ENCODE measurements at places on chromosomes 13 and 19. TPM values are rescaled to one million over a fixed set of nuclear protein-coding genes. Genes with fewer than 3 reads are reported as not detected.

The URAD gene
- not detected for total RNA-seq

GRCh38 chr19:31560086-31561060 is 211.1 kb upstream of the TSHZ3 start:
- peaks cover 46% of the 10 kb centered on the region for H3K27me3 ChIP-seq
- no peaks in the 10 kb centered on the region for H3K4me1 ChIP-seq
- DNase-seq, result no peak
- H3K36me3 ChIP-seq, result no peaks in the 10 kb centered on the region

The LGALS16 gene
- total RNA-seq, result not detected

The SERPINE3 gene
- not detected for total RNA-seq

- H3K27me3 ChIP-seq, result no peaks in the 10 kb centered on the region
- no peak for DNase-seq
- no peaks in the 10 kb centered on the region for H3K4me1 ChIP-seq
- no peak overlapping the region for H3K27ac ChIP-seq
- no peaks in the 10 kb centered on the region for H3K36me3 ChIP-seq
These were observed 41.9 kb downstream of the GPC6 start for GRCh38 chr13:93268327-93269028.

- 0 out of 2 replicates have a peak, but pooled peaks cover 4% of the 10 kb centered on the region for H3K27me3 ChIP-seq
- no peak overlapping the region for H3K4me3 ChIP-seq
- H3K27ac ChIP-seq, result no peak overlapping the region
These were observed 141.6 kb downstream of the RXFP2 start for GRCh38 chr13:31880851-31881494.

DNA sequence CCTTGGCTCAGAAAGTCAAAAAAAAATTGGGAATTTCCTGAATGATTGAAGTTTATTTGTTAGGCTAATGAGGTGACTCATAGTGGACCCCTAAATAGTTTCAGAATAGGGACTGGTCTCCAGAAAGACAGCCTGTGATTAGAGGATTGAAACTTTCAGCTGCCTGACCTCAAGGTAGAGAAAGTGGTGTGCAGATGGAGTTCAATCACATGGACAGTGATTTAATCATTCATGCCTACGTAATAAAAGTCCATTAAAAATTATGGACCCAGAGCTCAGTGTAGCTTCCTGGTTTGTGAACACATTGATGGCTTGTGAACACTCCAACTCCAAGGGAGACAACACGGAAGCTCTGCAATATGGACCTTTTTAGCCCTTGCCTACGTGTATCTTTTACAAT is 533.2 kb upstream of the PCDH9 start:
- no peaks in the 10 kb centered on the region for H3K36me3 ChIP-seq
- no peak for DNase-seq
- H3K27me3 ChIP-seq, result no peaks in the 10 kb centered on the region
- no peak overlapping the region for H3K27ac ChIP-seq

GRCh38 chr19:3250675-3251074 is 26.2 kb downstream of the CELF5 start:
- peaks cover 6% of the 10 kb centered on the region for H3K27me3 ChIP-seq
- no peaks in the 10 kb centered on the region for H3K36me3 ChIP-seq
- DNase-seq, result no peak
- H3K4me1 ChIP-seq, result no peaks in the 10 kb centered on the region

DNA sequence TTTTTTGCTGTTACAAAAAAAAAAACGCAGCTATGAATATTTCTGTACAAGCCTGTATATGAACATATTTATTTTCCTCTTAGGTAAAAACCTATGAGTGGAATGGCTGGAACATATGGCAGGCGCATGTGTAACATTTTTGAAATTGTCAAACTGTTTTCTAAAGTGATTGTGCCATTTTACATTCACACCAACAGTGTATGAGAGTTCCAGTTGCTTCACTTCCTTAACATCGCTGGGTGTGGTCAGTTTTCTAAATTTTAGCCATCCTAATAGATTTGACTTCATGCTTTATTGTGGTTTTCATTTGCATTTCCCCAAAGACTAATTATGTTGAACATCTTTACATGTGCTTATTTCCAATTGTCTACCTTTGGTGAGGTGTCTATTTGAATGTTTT is 306.8 kb downstream of the KCNRG start:
- H3K27ac ChIP-seq, result no peak overlapping the region
- H3K36me3 ChIP-seq, result no peaks in the 10 kb centered on the region
- H3K27me3 ChIP-seq, result no peaks in the 10 kb centered on the region
- DNase-seq, result no peak

DNA sequence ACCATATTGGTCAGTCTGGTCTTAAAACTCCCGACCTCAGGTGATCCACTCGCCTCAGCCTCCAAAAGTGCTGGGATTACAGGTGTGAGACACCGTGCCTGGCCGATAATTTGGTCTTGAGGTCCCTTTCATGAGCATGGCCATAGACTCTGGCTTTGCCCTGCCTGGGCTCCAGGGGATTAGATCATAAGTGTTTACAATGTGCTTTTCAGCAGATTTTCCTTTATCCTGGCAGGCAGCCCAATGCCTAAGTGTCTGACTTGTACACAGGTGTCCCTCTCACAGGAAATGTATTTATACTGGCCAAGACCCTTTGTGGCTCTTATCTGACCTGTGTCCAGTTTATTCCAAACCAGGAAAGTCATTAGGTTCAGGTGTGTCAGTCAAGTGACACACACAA is 15.9 kb downstream of the BCAM start:
- H3K4me1 ChIP-seq, result no peaks in the 10 kb centered on the region
- no peak for DNase-seq
- no peak overlapping the region for H3K27ac ChIP-seq
- H3K4me3 ChIP-seq, result no peak overlapping the region

DNA sequence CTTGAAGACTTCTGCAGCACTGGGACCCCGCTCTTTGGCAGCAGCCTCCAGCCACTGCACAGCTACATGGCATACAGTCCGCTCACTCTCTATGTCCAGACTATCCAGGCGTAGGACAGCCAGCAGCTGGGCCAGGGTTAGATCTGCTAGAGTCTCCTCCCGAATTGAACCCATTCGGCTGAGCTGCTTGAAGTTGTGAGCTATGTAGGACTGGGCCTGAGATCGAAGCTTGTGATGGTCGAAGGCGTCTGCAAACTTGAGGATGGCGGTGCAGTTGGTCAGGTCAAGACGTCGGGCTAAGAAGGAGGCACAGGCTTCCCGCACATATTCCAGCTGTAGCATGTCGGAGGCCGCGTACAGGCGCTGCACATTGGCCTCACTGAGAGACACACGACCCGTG is 900 bp downstream of the KBTBD7 start:
- H3K27ac ChIP-seq, result no peak overlapping the region
- no peaks in the 10 kb centered on the region for H3K27me3 ChIP-seq
- peak overlapping the region; percentile 62 for H3K4me3 ChIP-seq
- H3K4me1 ChIP-seq, result 0 out of 2 replicates have a peak, but pooled peaks cover under 1% of the 10 kb centered on the region

DNA sequence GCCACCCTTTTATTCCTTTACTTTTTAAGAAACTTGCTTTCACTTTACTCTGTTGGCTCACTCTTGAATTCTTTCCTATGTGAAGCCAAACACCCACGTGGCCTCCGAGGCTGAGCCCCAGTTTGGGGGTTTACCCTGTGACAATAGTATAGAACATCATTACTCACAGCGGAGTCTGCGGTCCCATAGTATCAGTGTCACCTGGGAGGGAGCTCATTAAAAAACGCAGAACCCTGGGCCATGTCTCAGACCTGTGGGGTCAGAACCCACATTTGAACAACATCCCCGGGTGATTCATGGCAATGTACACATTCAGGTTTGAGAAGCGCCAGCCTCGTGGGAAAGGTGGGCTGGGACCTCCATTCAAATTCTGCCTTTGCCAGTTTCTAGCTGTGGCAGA is 36.0 kb upstream of the UBL3 start:
- no peaks in the 10 kb centered on the region for H3K36me3 ChIP-seq
- no peaks in the 10 kb centered on the region for H3K27me3 ChIP-seq
- H3K4me1 ChIP-seq, result no peaks in the 10 kb centered on the region
- no peak overlapping the region for H3K27ac ChIP-seq

DNA sequence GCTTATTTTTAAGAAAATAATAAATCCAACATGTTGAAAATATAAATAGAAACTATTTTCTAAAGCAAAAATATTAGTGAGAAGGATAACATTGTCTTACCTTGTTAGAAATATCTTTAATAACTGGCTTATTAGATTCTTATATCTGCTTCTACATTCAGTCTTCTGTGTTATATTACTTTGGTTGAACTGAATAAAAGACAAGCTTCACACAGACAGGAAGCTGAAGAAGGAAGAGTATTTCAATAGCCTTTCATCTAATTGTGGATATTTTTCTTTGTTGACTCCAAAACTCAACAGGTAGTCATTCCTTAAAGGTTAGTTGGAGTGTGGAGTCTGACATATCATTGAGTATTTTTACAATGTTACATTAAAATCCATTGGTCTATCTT is 10.9 kb downstream of the SETDB2 start:
- no peaks in the 10 kb centered on the region for H3K4me1 ChIP-seq
- no peaks in the 10 kb centered on the region for H3K27me3 ChIP-seq
- H3K4me3 ChIP-seq, result no peak overlapping the region
- H3K27ac ChIP-seq, result no peak overlapping the region
- no peak for DNase-seq

The RGCC gene
- 4.8 TPM for total RNA-seq

The C19orf73 gene
- 1.5 TPM for total RNA-seq

The PET100 gene
- total RNA-seq, result 222 TPM

The PODNL1 gene
- total RNA-seq, result 3.2 TPM

DNA sequence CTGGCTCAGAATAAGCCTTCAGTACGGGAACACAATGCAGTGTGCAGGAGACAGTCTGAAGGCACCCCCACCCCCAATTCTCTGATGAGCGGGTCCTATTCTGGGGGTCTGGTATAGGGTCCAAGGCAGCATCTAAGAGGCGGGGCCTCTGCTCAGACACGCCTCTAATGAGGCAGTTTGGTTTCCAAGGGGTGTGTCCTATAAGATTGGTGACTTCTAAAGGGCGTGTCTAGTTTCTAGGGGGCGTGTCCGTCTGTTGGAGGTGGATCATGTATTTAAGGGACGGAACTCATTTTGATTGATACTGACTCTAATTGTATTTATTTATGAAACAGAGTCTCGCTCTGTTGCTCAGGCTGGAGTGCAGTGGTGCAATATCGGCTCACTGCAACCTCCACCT is 8.7 kb downstream of the FIZ1 start:
- no peak overlapping the region for H3K27ac ChIP-seq
- no peaks in the 10 kb centered on the region for H3K27me3 ChIP-seq
- no peak overlapping the region for H3K4me3 ChIP-seq
- H3K4me1 ChIP-seq, result peaks cover 10% of the 10 kb centered on the region
- peak; percentile 59 for DNase-seq
- H3K36me3 ChIP-seq, result no peaks in the 10 kb centered on the region

GRCh38 chr13:66492479-66492878 is 737.7 kb downstream of the PCDH9 start:
- no peak for DNase-seq
- H3K27ac ChIP-seq, result no peak overlapping the region
- no peaks in the 10 kb centered on the region for H3K36me3 ChIP-seq
- no peak overlapping the region for H3K4me3 ChIP-seq
- no peaks in the 10 kb centered on the region for H3K27me3 ChIP-seq

- DNase-seq, result no peak
- no peaks in the 10 kb centered on the region for H3K4me1 ChIP-seq
- H3K36me3 ChIP-seq, result no peaks in the 10 kb centered on the region
- H3K27me3 ChIP-seq, result no peaks in the 10 kb centered on the region
- H3K4me3 ChIP-seq, result no peak overlapping the region
These were observed 1167.8 kb upstream of the PCDH20 start for GRCh38 chr13:62583466-62583865.

DNA sequence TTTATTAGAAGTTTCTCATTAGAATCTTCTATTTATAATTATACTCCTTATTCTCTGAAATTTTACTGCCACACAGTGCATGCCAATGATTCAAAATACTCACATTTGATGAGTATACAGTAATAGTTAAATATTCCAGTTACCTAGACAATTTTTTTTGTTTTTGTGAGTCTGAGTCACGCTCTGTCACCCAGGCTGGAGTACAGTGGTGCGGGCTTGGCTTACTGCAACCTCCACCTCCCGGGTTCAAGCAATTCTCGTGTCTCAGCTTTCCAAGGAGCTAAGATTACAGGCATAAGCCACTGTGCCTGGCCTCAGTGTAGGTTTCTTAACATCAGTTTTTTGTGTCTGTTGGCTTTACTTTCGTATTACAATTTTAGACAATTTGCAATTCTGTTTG is 87.1 kb downstream of the ZNF486 start:
- DNase-seq, result no peak
- H3K27ac ChIP-seq, result no peak overlapping the region
- H3K27me3 ChIP-seq, result no peaks in the 10 kb centered on the region
- H3K36me3 ChIP-seq, result no peaks in the 10 kb centered on the region
- no peak overlapping the region for H3K4me3 ChIP-seq

The ZNF135 gene
- 0.15 TPM for total RNA-seq

GRCh38 chr19:41309180-41310032 is 566 bp upstream of the CCDC97 start:
- DNase-seq, result no peak
- peak overlapping the region; percentile 88 for H3K4me3 ChIP-seq
- 0 out of 2 replicates have a peak, but pooled peaks cover 4% of the 10 kb centered on the region for H3K36me3 ChIP-seq
- peaks cover 16% of the 10 kb centered on the region for H3K4me1 ChIP-seq
- H3K27ac ChIP-seq, result peak overlapping the region; percentile 87

- H3K4me1 ChIP-seq, result no peaks in the 10 kb centered on the region
- no peak overlapping the region for H3K27ac ChIP-seq
- no peaks in the 10 kb centered on the region for H3K36me3 ChIP-seq
- no peak for DNase-seq
- H3K4me3 ChIP-seq, result no peak overlapping the region
- H3K27me3 ChIP-seq, result no peaks in the 10 kb centered on the region
These were observed 11.8 kb downstream of the TGFB1 start for GRCh38 chr19:41341669-41342490.

The NR1H2 gene
- 77.5 TPM for total RNA-seq

GRCh38 chr13:27264648-27265047 is 6.0 kb upstream of the RASL11A start:
- no peaks in the 10 kb centered on the region for H3K36me3 ChIP-seq
- H3K4me3 ChIP-seq, result no peak overlapping the region
- no peaks in the 10 kb centered on the region for H3K27me3 ChIP-seq
- no peak overlapping the region for H3K27ac ChIP-seq

The ZNF112 gene
- 7.8 TPM for total RNA-seq

DNA sequence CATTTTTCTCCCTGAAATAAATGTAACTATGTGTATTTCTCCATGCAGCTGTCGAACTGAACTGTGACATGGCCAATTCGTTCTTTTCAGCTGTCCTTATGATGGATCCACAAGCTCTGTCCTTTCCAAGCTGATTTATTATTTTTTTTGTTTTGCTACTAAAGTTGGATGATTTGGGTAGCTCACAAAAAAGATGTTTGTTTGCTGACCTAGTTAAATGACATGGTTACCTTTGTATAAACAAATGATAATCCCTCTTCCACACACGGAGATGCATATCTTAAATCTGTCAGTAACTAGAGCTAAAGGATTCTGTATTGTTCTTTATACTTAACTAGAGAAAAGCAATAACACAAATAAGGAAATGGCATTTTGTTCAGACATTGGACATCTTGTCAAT is 884.3 kb upstream of the PCDH20 start:
- no peak for DNase-seq
- no peaks in the 10 kb centered on the region for H3K36me3 ChIP-seq
- no peaks in the 10 kb centered on the region for H3K4me1 ChIP-seq
- H3K27me3 ChIP-seq, result no peaks in the 10 kb centered on the region
- no peak overlapping the region for H3K4me3 ChIP-seq

- H3K4me3 ChIP-seq, result no peak overlapping the region
- peaks cover 36% of the 10 kb centered on the region for H3K36me3 ChIP-seq
- H3K27me3 ChIP-seq, result no peaks in the 10 kb centered on the region
- no peak overlapping the region for H3K27ac ChIP-seq
These were observed 19.7 kb downstream of the CLPTM1 start for GRCh38 chr19:44974857-44975256.

- DNase-seq, result no peak
- H3K4me1 ChIP-seq, result no peaks in the 10 kb centered on the region
- no peaks in the 10 kb centered on the region for H3K27me3 ChIP-seq
- H3K27ac ChIP-seq, result no peak overlapping the region
These were observed 45.2 kb downstream of the GARRE1 start for GRCh38 chr19:34299576-34299975.
